ENCODE measurements at places on chromosomes 16 and 17.
A peak's percentile ranks its signal among the peaks of the same experiment; 100 is the strongest.

DNA sequence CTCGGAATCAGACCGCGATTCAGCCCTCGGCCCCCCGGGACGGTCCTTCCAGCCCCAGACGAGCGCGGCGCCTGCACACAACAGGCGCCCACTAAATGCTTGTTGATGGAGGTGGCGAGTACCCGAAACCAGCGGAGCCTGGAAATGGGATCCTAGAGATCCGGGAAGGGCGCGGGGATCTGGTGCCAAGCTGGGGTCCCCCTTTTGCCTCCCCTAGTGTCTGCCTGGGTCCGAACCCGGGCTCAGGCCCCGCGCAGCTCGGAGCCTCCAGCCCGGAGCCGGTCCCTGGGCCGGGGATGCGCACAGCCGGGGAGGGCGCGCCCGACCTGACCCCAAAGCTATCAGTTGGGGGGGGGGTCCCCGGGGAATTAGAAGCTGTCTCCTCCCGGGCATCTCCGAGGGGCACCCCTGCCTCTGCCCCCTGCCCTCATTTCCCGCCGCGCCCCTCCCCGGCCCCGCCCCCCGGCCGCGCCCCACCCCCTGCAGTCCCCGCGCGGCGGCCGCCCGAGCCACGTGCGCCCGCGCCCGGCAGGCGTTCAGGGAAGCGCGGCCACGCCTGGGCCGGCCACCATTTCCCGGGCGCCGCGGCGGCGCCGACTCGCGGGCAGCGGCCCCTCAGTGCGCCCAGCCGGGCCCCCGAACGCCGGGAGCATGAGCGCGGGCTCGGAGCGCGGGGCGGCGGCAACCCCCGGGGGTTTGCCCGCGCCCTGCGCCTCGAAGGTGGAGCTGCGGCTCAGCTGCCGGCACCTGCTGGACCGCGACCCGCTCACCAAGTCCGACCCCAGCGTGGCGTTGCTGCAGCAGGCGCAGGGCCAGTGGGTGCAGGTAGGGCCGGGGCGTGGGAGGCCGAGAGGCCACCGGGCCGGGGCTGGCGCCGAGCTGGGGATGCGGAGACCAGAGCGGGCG lies at the start of gene CPNE7:
Gene CPNE7, plus strand, starts transcription at position 512 of the 906 bp plus-strand sequence. Its CDS starts 140 bp downstream, at position 652.
- DNase-seq = no peak

- peak; percentile 25 for DNase-seq
These were observed 156.6 kb downstream of the PHKB start for GRCh38 chr16:47617732-47618131.

GRCh38 chr16:72018470-72018869 lies 9.9 kb downstream of the DHODH start:
- DNase-seq = no peak

DNA sequence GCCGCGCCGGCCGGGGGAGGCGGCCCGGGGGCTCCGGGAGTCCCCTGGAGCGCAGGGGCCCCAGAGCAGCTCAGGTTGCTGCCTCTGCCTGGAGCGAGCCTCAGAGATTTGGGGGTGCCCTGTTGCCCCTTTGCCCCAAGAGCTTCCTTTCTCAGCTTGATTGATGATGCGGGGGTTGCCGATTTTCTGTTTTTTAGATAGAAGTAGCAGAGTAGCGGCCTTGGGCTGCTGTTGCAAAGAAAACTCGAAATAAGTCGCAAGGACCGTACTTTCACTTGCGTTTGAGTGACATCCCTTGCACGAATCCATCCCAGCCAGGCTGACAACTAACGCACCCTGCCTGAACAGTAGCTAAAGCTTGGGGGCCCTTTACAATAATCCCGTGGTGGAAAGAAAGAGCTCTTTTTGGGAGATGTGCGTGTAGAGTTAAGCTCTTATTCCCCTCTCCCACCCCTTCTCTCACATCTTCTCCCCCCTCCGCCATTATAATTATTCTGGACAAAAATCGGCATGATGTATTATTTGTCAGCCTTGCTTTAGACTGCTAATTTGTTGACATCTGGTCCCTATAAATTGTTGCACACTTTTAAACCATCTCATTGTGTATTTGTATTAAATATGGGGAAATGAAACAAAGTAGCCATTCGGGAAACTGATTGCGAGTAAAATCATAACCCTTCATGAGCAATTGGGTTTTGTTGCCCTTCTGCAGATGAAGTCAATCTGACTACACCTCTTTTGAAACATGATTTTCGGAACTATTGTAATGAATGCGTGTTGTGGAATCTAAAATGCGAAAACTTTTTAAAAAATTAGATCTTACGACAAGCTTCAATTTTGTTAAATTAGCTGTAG lies 873 bp downstream of the USP10 start:
- DNase-seq = peak; percentile 30

- no peak for DNase-seq
These were observed 26.1 kb downstream of the GAS7 start for GRCh38 chr17:10172241-10172741.

DNA sequence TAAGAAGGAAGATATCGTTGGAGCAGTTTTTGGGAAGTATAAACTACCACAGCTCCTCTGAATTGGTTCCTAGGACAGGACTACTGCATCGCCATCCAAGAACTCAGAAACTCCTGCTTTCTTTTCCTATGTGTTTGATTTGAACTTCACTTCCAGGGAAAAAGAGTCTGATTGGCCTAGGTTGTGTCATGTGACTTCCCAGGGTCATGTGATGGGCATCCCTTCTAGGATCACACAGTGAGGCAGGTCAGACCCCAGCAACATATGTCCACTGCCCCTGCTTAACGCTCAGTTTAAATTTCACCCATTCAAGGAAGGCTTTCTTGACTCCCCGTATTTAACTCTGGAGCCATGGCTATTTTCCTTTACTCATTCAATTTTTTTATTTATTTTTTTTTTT lies 445.2 kb upstream of the SALL1 start:
- DNase-seq = no peak

DNA sequence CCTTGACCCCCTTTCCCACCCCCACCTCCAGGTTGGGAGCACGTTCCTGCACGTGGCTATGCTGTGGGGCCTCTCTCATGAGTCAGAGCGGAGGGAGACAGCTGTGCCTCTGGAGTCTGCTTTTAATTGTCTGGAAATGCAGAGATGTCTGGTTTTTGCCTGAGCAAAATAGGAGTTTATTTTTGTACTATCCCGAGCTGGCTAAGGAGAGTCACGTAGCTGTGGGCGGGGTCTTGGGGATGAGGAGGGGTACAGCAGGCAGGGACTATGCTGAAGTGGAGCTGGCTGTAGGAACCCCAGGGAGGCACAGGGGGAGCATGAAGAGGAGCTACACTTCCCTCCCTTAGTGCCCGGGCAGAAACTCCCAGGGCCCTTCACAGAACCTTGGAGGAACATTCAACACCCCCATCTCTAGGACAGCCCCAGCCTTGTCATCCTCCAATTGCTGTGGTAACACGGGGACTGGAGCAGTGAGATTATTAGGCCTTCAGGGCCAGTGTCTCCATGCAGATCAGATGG lies 44.7 kb upstream of the LGALS9 start:
- peak; percentile 57 for DNase-seq

DNA sequence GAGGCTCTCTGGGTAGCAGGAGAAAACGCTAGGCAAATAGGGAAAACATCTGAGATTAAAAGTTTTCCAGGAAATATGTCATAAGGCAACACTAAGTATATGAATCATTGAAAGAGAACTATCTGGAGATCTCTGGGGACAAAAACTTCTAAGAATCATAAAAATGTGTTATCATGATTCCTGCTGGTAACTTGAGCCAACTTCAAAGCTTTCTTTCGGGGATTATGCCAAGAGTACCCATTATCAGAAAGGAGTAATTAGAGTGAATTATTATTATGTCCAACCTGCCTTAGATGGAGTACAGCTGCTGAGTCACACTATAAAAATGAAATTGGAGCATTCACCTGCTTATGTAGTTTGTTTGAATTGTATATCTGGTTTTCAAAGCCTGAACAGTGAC lies 488.5 kb upstream of the SOX9 start:
- peak; percentile 17 for DNase-seq

DNA sequence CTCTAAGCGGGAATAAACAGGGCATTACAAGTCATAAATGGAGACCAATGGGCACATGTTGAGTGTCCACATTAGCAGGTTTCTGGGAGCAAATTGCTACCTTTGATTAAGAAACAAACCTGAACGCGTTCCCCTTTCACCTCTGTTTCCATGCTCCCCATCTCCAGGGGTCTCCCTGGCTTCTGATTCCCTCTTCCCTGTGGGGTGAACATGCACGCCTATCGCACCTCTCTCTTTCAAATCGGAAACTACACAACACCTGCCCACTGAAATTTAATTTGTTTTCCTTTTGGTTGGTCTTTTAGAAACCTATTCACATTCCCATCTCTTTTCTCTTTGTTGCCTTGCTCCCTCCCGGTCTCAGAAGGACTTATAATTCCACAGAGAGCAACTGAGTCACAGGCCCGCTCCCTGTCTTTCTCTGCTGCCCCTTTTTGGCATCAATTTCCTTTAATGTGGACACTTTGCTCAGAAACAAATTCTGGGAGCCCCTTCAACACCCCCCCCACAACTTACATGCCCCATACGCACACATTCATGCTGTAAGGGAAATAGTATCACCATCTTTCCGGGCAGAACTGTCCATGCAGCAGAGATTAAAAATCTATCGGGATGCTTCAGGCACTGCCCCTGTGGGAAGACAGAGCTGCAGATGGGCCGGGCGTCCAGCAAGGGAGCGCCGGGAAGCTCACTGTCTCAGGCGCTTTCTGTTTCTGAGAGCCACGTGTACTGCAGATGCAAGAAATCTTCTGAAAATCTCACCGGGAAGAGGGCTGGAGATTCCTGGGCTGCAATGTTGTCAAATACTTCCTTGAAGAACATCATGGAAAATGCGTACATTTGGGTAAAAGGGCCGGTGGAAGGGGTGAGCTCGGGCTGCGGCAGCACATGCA lies 7.2 kb upstream of the FOXF1 start:
- no peak for DNase-seq

GRCh38 chr16:10589109-10589508 lies 8.7 kb upstream of the EMP2 start:
- no peak for DNase-seq

- no peak for DNase-seq
These were observed 1.0 kb downstream of the CX3CL1 start for GRCh38 chr16:57373117-57373947.

DNA sequence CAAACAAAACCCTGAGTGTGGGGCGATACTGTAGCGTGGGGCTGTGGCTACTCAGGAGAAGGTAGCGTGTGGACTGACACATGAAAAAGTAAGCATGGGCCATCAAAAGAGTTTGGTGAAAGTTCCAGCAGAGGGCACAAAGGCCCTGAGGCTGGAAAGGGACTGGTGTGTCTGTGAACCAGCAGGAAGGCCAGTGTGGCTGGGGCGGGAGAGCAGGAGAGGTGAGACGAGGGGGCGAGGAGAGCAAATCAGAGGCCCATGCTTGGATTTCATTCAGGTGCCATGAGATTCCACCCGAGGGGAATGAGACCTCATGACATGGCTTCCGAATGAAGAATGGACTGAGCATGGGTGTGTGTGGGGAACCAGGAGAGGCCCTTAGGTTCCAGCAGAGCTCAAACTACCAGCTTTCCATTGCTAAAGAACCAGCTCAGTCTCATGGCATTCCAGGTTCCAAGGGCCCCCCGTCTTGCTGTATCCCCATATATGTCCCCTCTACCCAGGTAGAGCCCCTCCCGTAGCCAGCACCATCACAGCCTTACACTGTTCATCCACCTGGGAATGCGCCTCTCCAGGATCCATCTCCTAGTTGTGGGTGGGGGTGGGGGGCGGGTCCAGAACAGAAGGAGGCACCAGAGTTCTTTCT lies 31.1 kb downstream of the TRPV2 start:
- no peak for DNase-seq

DNA sequence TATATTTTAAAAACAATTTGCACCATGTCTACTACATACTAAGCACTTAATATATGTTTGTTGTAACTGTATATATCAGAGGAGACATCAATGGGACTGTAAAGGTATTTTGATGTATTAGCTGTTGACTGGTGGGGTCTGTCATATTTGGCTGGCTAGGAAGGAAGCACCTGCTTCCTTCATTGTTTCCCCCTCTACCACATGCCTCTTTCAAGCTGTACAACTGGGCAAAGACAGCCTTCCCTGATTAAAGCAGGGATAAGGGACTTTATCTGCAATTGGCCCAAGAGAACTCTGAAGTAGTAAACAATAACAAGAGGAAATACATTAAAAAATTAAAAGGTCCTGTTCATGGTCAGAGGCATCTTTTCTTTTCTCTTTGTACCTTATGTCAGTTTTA lies 5.5 kb upstream of the SLFN12L start:
- DNase-seq = no peak

- DNase-seq = no peak
These were observed 40.8 kb downstream of the AIPL1 start for GRCh38 chr17:6394055-6394606.

DNA sequence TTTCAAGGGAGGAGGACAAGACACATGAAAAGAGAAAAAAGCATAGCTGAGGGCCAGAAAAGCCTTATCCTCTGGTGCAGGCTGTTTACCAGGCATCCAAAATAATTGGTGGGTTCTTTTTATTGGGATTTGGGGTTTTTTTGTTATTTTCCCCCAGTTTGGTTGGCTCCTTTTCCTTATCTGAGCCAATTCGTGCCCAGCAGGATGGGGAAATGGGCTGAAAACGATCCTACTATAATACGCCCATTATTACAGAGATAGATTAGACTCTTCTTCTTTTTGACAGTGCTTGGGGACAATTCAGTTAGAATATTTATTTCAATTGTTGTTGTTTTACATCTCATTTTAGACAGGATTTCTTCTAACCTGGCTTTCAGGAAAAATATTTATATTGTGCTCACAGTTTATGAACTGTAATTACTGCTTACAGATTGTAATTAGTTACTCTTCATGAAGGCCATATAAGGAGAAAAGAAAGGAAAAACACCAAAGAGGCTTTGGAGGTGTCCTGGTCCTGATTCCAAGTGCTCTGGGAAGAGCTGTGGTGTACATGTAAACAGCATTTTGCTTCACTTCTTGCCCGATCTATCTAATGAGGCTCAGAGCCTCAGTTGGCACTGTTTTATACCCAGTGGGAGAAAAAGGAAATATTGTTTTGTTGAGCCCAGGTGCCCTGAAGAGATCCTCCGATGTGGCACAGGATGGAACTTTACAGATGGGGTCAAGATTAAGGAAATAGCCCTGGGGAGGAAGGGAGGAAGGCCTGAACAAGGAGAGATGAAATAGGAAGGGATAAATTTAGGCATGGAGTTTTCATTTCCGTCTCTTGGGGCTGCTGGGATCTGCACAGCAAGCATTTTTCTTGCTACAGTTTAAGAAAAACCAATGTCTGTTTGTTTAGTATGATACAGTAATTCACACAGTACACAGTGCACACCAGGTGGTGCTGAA lies 611 bp upstream of the ANKRD40 start:
- no peak for DNase-seq

- no peak for DNase-seq
These were observed 260.8 kb downstream of the ZFHX3 start for GRCh38 chr16:72787130-72787513.

GRCh38 chr17:62800585-62800984 lies 7.5 kb downstream of the MARCHF10 start:
- peak; percentile 36 for DNase-seq

- DNase-seq = no peak
These were observed 102.2 kb downstream of the CEP112 start for GRCh38 chr17:66089764-66090163.

Data from fibroblast of pulmonary artery (primary cell).